GM10248 (cell line): ENCODE measurements at places on chromosomes 6 and 20.

GRCh38 chr6:44480097-44480541 is 92.6 kb downstream of the CDC5L start:
- DNase-seq, result no peak

DNA sequence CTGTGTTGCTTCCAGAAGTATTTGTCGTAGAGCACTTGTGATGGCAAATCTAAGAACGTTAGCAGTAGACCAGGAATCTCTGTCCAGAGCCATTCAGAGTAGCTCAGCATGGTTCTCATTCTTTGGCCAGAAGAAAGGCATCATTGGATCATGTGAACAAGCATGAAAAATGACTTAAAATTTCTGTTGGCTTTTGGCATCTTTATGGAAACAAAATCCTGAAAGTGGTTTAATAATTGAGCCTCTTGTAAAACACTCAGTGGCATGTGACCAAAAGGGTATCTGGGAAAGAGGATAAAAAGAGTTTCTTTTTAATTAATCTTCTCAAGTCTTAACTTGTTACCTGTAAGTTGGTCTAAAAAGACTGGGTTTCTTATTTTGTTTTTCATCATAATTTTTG is 55.2 kb downstream of the PTPN1 start:
- DNase-seq, result no peak

- DNase-seq, result no peak
Measured at GRCh38 chr6:168018664-168019063, 21.2 kb downstream of the KIF25 start.

- no peak for DNase-seq
Measured at GRCh38 chr20:14826543-14827313, 489.3 kb upstream of the FLRT3 start.

- no peak for DNase-seq
Measured at GRCh38 chr20:61686051-61686936, 379.4 kb downstream of the TAF4 start.

DNA sequence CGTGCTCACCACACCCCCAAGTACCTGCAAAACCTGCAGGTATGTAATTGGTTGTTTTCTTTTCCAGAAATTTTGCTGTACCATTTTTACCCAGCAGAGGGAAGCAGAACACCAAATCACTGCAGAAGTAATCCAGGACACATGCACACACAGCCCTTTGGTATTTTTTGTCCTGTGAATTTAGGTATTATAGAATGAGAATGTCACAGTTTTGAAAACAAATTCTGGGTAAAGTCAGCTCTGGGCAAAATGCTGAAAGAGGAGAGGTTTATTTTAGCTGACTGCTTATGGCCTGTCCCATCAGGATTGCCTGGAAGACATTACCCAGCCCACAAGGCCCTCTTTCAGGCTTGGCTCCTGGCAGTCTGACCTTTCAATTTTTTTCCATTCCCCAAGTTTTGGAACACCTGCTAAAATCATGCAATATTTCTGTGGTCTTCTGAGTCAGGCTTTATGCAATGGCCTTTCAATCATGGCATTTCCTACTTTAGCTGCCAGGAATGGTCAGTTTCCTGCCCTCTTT is 3.5 kb upstream of the EFHC1 start:
- DNase-seq, result peak; percentile 53

DNA sequence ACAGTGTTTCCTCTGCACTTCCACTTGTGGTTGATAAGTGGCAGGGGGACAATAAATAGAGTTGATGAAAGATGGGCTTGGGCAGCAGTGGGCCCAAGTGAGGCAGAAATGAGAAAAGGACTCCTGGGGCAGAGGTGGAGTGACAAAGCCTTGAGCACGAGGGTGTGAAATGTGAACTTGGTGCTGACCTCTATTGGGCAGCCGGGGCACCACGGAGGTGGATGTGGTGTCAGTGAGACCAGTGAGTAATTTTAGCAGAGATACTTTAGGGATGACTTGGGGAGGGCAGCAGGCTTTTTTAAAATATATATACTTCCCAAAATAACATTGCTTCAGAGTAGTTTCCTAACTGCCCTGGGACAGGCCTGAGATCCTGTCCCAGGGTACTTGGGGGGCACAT is 30.6 kb upstream of the MYLK2 start:
- DNase-seq, result no peak

DNA sequence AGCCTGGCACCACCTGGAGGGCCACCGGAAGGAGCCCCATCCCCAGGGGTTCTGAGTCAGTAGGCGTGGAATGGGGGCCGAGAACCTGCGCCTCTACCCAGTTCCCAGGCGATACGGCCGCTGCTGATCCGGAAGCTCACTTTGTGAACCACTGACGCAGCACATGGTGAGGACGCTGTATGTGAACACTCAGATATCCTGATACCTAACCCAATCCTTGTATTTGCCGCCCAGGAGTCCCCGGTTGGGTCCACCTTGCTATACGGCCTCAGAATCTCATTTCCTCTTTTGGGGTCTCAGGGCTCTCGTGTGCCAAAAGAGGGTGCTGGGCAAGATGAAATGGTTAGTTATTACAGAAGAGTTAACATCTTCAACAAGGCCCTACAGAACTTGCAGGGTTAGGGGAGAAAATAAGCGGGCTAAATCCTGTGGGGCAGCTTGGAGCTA is 604 bp upstream of the RAB5IF start:
- DNase-seq, result peak; percentile 63

GRCh38 chr6:156864557-156864956 is 87.4 kb downstream of the ARID1B start:
- no peak for DNase-seq

DNA sequence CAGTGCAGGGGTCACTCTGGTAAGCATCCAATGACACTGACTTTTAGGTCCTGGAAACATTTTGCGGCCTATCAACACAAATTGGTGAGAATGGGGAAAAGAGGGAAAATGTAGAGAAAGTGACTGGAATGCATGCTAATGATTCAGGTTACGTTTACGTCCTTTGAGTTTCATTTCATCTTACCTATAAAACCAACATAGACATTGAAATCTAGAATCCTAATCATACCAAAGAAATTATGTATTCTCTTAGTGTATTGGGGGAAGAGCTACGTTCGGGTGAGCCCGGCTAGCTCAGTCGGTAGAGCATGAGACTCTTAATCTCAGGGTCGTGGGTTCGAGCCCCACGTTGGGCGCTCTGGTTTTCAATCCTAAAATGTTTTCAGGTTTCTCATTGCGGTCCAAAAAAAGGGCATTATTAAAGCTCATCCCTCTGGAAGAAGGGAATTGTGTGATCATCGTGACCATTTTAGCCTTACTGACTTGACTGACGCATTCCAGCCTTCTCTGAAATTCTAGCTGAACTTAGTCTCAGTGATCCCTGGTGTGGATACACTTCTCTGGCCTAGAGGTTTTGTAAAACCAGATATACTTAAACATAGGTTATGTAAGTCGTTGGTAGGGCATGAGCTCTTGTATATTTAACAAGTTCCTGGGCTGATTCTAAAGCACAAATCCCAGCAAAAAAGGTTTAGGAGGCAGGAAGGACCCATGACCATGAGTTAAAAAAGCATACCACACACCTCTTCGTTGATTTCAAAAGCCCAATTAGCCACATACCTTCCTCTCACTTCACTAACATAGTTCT is 18.3 kb downstream of the HMGN4 start:
- no peak for DNase-seq

DNA sequence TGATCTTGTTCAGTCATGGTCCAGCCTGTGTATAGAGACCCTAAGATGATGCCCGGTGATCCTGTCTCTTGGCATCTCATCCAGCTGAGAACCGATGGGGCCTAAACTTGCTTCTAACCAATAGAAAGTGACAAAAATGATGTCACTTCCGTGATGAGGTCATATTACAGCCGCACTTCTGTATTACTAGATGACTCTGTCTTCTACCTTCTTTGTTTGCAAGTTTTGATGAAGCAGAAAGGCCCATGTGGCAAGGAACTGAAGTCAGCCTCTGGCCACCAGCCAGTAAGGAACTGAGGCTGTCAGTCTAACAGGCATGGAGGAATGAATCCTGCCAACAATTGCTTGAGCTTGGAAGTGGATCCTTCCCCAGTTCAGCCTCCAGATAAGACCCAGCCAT is 32.8 kb upstream of the HLA-C start:
- no peak for DNase-seq

DNA sequence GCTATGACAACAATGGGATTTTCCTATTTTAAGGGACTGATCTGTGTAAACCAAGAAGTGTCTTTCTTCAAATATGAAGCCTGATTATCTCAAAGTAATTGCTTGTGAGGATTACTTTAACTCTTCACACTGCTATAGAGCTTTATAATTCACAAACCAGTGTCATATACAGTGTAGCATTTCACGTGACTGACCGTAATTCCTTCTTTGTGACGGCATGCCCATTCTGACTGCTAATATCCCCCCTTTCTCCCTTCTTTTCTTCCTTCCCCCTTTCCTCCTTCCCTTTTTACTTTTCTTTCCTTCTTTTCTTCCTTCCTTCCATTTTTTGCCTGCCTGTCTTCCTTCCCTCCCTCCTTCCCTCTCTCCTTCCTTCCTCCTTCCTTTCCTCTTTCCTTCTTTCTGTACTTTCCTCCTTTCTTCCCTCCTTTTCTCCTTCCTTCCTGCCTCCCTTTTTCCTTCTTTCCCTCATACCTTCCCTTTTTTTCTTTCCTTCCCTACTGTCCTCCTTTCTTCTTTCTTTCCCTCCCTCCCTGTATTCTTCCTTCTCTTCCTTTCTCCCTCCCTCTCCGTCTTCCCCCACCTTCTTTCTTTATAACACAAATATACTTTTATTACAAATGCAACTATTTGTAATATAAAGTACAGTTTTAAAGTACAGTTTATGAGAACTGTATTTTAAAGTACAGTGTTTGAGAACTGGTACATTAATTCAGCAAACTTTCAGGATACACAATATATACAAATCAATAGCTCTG is 75.0 kb upstream of the EXOC2 start:
- DNase-seq, result no peak

- no peak for DNase-seq
Measured at GRCh38 chr6:159461266-159461665, 231.8 kb downstream of the SOD2 start.

GRCh38 chr20:24806705-24807676 is 142.1 kb upstream of the CST7 start:
- no peak for DNase-seq

GRCh38 chr6:11232770-11233626 is 530 bp upstream of the NEDD9 start:
- DNase-seq, result no peak

DNA sequence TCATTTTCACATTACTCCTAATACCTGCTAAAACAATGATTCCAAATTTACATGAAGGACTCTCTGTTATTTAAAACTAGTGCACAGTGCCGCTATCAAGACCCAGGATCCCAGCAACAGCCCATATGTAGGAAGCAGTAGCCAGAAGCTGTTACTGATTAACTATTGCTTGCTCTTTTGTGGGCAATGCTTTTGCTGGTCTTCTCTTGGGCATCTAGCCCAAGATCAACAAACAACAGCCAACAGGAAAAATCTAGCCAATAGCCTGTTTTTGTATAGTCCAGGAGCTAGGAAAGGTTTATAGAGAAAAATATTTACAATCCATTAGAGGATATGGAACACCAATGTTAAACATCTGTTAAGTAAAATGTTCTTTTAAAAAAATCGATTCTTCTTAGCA is 22.1 kb upstream of the TENT5A start:
- DNase-seq, result no peak

- DNase-seq, result no peak
Measured at GRCh38 chr20:49785149-49785851, 27.3 kb upstream of the SLC9A8 start.

- DNase-seq, result no peak
Measured at GRCh38 chr6:142355520-142356174, 53.8 kb downstream of the ADGRG6 start.

GRCh38 chr6:168722397-168722796 is 281.4 kb downstream of the SMOC2 start:
- no peak for DNase-seq

DNA sequence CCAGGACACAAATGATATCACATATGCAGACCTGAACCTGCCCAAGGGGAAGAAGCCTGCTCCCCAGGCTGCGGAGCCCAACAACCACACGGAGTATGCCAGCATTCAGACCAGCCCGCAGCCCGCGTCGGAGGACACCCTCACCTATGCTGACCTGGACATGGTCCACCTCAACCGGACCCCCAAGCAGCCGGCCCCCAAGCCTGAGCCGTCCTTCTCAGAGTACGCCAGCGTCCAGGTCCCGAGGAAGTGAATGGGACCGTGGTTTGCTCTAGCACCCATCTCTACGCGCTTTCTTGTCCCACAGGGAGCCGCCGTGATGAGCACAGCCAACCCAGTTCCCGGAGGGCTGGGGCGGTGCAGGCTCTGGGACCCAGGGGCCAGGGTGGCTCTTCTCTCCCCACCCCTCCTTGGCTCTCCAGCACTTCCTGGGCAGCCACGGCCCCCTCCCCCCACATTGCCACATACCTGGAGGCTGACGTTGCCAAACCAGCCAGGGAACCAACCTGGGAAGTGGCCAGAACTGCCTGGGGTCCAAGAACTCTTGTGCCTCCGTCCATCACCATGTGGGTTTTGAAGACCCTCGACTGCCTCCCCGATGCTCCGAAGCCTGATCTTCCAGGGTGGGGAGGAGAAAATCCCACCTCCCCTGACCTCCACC is 42.2 kb downstream of the SIRPA start:
- no peak for DNase-seq

- DNase-seq, result no peak
Measured at GRCh38 chr20:39534846-39535245, 572.7 kb downstream of the DHX35 start.

DNA sequence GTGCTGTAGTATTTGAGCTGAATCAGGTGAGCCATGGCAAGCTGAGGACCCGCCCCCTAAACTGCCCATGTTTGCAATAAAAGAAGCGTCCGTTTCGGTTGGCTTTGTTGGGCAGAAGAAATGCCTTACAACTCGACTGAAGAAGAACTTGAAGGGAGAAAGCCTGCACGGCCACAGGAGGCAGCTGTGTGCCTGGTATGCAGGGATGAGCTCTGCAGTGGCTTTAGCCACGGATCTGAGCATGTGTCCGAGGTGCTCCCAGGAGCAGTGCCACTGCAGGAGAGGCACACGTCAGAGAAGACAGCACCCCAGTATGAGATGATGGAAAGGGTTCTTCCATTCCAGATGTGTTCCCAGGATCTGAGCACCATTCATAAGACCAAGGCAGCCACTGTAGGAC is 23.5 kb downstream of the KIZ start:
- no peak for DNase-seq

- no peak for DNase-seq
Measured at GRCh38 chr6:45400021-45400420, 22.3 kb upstream of the SUPT3H start.

- DNase-seq, result no peak
Measured at GRCh38 chr6:12393100-12393499, 102.9 kb downstream of the EDN1 start.

GRCh38 chr20:35578469-35578868 is 36.6 kb downstream of the ERGIC3 start:
- no peak for DNase-seq
